ENCODE measurements at places on chromosomes 6 and 20.

GRCh38 chr6:137877606-137878005 lies 10.5 kb downstream of the TNFAIP3 start:
- no peak for DNase-seq

- DNase-seq = no peak
These were observed 462.4 kb upstream of the MARCKS start for GRCh38 chr6:113394729-113395128.

- no peak for DNase-seq
These were observed 266.8 kb downstream of the ZFAND3 start for GRCh38 chr6:38086346-38086745.

GRCh38 chr6:31094389-31094881 lies 17.9 kb downstream of the C6orf15 start:
- no peak for DNase-seq

DNA sequence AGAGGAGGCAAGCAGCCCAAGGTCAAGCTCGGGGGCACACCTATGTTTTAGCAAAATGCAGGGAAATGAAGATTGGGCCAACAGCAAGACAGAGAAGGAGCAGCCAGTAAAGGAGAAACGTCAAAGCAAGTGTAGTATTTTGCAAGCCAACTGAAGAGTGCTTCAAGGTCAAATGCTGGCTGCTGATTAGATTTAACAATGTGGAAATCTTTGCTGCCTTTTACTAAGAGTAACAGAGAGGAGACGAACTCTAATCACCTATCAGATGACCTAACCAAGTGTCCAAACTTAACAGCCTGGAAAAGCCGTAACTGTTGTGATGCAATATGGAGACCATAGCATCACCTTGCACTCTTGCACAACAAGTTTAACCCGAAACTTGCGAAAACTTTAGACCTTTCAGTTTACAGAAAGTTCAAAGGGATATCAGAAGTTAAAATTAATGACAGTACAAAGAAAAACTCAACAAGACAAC lies 30.4 kb downstream of the AKIRIN2 start:
- DNase-seq = no peak

DNA sequence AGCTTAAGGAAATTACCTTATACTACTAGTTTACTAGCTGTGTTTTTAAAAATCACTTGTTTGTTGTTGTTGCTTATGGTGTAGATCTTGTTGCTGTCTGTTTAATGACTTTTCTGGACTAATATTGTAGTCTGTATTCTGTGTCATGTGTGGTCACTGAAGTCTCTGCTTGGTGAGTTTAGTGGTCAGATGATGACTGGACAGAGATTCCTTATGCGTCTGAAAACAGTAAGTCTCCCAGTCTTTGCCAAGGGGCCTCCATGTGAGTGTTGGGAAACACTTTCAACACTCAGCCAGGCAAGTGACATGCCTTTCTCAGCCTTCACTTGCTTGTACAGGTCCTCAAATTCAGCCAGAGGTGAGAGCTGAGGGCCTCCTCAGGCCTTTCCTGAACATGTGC lies 256.9 kb upstream of the RNF24 start:
- no peak for DNase-seq

Measured in sciatic nerve (tissue), 2 donors.